ENCODE measurements at places on chromosomes 2 and 18. TPM values are rescaled to one million over a fixed set of nuclear protein-coding genes. Genes with fewer than 3 reads are reported as not detected.

The ABCG8 gene
- 0.24 TPM for total RNA-seq

The NDUFAF7 gene
- 47.2 TPM for total RNA-seq

The ZSWIM2 gene
- total RNA-seq = 5.0 TPM

The LRP1B gene
- total RNA-seq = 0.79 TPM

The WDCP gene
- 11.5 TPM for total RNA-seq

The GTF3C2 gene
- 72.6 TPM for total RNA-seq

The CAVIN2 gene
- 4.1 TPM for total RNA-seq

The MEP1B gene
- 0.19 TPM for total RNA-seq

The MAP2 gene
- total RNA-seq = 20.9 TPM

The MYO5B gene
- 24.8 TPM for total RNA-seq

Measured in testis (tissue), 5 donors.